ENCODE measurements at places on chromosomes 2 and 18.

GRCh38 chr18:55321265-55322177 lies 266.5 kb downstream of the TCF4 start:
- DNase-seq, result peak; percentile 85

- no peak for DNase-seq
Measured at GRCh38 chr18:31954349-31954748, 11.4 kb upstream of the TRAPPC8 start.

- DNase-seq, result no peak
Measured at GRCh38 chr2:78024996-78025395, 502.8 kb upstream of the LRRTM4 start.

- no peak for DNase-seq
Measured at GRCh38 chr2:178761759-178762371, 45.4 kb downstream of the TTN start.

GRCh38 chr2:80050246-80050645 lies 254.3 kb downstream of the LRRTM1 start:
- no peak for DNase-seq

DNA sequence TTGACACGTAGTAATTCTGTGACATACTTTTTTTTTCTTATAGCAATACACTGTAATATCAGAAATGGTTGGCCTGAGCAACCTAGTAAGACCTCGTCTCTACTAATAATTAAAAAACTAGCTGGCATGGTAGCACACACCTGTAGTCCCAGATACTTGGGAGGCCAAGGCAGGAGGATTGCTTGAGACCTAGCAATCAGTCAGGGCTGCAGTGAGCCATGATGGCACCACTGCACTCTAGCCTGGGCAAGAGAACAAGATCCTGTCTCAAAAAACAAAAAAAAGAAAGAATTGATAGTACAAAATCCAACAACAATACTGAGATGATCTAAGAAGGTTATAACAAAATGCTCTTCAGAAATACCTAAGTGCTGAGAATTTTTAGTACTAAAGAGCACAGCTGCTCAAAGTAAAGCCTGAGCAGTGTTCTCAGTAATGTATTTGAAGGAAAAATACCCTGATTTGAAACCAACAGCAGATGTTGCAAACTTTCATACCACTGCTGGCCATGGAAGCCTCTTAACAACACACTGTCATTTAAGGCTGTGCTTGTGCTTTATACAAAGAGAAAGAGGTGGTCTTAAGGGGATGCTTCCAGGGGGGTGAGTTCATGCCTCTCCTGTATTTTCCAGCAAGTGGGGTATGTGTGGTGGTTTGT lies 132.6 kb upstream of the CDCA7 start:
- DNase-seq, result no peak

GRCh38 chr2:205610437-205610836 lies 71.9 kb upstream of the NRP2 start:
- no peak for DNase-seq

- DNase-seq, result no peak
Measured at GRCh38 chr2:170723446-170723958, 8.4 kb downstream of the SP5 start.

DNA sequence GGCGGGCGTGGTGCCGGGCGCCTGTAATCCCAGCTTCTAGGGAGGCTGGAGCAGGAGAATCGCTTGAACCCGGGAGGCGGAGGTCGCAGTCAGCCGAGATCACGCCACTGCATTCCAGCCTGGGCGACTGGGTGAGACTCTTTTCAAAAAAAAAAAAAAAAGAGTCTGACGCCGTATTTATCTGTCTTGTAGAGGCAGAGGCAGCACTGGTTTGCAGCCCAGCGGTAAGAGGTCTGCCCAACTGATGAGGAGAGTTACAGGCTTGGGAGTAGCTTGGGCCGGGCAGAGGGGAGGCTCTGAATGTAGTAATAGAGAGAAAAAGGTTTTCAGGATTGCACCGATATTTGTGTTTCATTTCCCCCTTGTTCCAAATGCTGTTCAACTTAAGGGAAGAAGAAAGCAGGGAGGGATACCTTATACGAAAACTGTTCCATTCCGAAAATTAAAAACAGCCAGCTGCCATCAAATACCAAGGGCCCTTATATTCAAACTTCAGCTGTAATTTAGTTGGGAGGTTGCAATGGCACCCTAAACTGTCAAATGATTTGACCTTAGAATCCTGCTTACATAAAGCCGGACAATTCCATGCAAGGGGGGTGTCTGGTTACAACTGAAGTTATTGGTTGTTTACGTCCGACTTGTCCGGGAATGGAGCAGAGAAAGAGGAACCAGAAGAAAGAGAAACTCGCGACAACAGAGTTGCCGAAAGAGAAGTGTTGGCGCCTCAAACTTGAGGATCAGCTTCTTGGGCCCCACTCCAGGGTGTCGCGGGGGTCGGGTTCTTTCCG lies 9.2 kb upstream of the SP9 start:
- DNase-seq, result no peak

GRCh38 chr2:146821836-146822316 lies 1023.0 kb upstream of the ACVR2A start:
- peak; percentile 39 for DNase-seq

- DNase-seq, result peak; percentile 54
Measured at GRCh38 chr2:53129851-53130250, 637.8 kb upstream of the CHAC2 start.

DNA sequence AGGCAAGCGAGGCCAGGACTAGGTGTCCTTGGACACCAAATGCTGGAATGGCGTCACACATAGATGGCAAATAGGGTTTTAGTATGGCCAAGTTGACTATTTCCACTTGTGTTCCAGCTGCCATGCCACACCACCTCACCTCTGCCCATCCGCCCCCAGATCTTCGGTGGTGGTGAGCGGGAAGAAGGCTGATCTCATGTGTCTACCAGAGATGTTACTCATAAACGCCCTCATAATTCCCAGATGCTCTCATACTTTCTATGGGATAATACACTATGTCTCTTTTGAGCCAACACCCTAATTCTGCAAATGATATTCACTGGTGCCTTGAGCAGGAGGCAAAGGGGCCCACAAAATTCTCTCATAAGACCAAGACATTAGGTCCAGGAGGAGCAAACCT lies 281.1 kb upstream of the FN1 start:
- DNase-seq, result no peak

DNA sequence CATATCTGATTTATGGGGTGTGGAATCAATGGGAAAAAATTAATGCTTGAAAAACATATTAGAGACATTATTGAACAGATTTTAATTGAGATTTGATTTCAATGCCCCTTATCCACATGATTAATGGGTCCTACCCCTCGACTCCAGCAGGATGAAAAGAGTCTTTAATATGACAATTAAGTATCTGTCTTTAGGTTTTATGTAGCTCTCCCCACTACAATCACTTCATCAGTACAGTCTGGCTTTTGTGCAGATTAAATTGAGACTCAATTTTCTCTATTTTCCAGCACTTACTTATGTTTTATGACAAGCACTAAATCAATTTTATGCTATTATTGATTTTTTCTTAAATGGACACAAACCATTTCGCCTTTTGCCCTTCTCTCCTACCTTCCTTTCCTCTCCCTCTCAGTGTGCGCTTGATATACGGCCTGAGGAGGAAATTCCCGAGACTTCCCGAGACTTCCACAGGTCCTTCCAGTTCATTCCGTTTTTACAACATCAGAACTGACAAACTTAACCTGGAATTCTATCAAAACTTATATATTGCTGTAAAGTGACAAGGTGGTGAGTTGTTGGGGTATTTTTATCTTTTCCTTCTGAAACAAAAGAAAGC lies 555.1 kb upstream of the SALL3 start:
- DNase-seq, result no peak

DNA sequence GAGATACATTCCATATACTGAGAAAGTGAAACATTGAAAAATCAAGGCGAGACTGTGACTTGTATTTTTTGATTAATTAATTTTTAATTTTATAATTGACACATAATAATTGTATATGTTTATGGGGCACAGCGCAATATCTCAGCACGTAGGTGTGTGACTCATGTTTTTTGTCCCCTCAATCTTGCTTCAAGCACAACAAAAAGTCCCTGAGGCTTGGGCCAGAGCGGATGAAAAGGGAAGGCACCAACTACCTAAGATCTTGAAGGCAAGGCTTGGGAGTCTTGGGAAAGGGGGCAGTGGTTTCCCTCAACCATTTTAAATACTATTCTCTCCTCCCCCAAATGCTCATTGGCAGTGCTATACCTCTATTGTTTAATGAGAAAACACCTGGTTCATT lies 9.9 kb downstream of the SGPP2 start:
- no peak for DNase-seq

- DNase-seq, result no peak
Measured at GRCh38 chr18:48254077-48254602, 155.0 kb downstream of the ZBTB7C start.

DNA sequence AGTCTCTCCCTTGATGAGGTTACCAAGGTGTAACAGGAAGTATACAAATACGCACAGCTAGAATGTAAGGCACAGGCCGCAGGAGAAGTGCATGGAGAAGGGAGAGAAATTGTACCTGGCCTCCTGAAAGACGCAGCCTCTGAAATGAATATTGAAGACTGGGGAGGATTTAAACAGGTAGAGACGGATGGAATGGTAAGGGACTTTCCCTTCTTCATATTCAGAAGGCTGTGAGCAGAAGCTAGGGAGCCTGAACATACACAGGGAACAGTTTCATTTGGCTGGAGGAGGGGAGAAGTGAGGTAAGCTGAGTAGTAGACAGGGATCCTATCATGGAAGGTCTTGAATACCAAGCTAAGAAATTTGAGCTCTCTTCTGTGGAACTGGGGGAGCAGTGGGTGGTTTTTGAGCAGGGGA lies 112.7 kb downstream of the ANKRD44 start:
- DNase-seq, result no peak

GRCh38 chr2:60002183-60002867 lies 551.1 kb downstream of the BCL11A start:
- no peak for DNase-seq

- DNase-seq, result no peak
Measured at GRCh38 chr2:45394842-45395241, 216.2 kb downstream of the SRBD1 start.

DNA sequence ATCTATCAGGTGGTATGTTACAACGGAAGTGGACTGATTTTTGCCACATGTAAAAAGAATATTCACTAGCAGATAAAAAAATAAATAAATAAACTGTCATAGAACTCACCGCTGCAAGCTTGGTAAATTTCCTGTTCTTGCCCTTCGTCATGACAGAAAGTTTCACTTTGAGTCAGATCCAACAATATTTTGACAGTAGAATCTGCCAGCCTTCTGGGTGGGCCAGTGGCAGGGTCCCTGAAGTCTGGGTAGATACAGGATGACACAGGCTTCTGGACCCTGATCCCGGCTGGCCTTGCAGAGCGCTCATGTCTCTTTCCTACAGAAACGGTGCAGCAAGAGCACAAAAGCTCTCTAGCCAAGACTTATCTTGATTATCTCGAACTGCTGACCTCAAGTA lies 97.8 kb upstream of the PMAIP1 start:
- no peak for DNase-seq

DNA sequence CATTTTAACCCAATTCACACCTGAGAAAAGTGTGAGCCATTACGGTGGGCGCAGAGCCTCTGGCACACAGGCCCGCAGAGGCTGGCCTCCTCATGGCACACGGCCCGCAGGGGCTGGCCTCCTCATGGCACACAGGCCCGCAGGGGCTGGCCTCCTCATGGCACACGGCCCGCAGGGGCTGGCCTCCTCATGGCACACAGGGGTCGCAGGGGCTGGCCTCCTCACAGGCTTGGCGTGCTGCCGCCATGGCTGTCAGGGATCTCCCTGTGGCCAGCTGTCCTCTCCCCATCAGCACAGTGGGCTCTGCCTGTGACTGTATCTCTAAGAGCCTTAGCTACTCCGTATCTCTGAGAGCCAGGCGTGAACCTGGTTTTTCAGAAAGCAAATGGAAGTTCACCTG lies 24.6 kb downstream of the ANO7 start:
- no peak for DNase-seq

GRCh38 chr2:202406445-202406978 lies 30.4 kb downstream of the BMPR2 start:
- DNase-seq, result no peak

GRCh38 chr18:74225193-74225840 lies 66.4 kb downstream of the CYB5A start:
- no peak for DNase-seq

GRCh38 chr2:8168022-8168717 lies 513.7 kb upstream of the ID2 start:
- DNase-seq, result no peak

DNA sequence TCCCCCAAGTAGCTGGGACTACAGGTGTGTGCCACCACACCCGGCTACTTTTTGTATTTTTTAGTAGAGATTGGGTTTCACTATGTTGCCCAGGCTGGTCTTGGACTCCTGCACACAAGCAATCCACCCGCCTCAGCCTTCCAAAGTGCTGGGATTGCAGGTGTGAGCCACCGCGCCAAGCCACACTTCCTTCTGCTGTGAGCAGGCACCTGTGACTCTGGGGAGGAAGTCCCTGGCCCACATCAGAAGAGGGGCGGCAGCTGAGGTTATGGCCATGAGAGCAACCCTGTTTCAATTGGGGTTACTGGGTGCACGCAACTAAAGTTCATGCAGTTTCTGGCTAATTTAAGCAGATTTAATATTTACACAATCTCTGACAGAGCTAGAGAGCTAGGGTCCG lies 91.0 kb downstream of the PLB1 start:
- no peak for DNase-seq

GRCh38 chr2:215749092-215749957 lies 264.0 kb downstream of the MREG start:
- no peak for DNase-seq

DNA sequence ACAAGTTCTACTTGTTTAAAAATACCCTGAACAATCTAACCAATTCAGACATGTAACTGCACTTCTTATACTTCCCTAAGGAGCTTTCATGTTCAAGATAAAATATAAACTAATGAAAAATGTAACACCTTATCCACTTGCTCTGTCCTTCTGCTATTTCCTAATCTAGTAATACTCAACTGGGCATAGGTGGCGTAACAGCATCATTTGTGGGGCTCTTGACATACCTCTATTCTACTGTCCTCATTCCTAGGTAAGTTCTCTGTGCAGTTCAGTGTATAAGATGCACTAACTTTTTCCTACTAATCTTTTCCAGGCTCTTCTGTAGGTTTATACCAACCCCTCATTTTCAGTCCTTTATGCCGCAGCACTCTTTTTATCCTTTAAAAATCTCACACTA lies 36.7 kb downstream of the PRKD3 start:
- DNase-seq, result no peak

- DNase-seq, result no peak
Measured at GRCh38 chr2:96739076-96739632, 710 bp downstream of the LMAN2L start.

GRCh38 chr2:130371723-130372054 lies 15.8 kb downstream of the PTPN18 start:
- no peak for DNase-seq

- no peak for DNase-seq
Measured at GRCh38 chr2:99140056-99140859, 1.2 kb upstream of the C2orf15 start.

GRCh38 chr2:11163439-11164317 lies 8.4 kb downstream of the SLC66A3 start:
- DNase-seq, result no peak

DNA sequence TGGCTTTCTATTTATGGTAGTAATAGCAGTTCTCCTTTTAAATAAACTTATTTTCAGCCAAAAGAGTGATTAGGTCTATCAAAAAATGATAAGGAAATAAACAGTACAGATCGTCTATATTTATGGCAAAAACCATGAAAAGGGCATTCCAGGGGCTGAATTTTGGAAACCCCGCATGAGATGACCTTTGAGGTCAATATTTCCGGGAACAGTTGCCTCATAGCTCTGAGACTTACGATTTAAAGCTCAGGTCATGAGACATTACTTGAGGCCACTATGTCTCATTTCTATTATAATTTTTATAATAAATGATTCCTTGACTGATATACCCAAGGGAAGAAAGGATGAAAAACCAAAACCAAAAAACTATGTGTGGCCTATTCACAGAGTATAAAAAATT lies 101.1 kb downstream of the LDLRAD4 start:
- no peak for DNase-seq
